ENCODE measurements at places on chromosomes 5 and 9.

- DNase-seq, result no peak
Measured at GRCh38 chr9:78133751-78134150, 102.1 kb upstream of the CEP78 start.

- DNase-seq, result no peak
Measured at GRCh38 chr9:138072897-138073296, 195.3 kb downstream of the CACNA1B start.

DNA sequence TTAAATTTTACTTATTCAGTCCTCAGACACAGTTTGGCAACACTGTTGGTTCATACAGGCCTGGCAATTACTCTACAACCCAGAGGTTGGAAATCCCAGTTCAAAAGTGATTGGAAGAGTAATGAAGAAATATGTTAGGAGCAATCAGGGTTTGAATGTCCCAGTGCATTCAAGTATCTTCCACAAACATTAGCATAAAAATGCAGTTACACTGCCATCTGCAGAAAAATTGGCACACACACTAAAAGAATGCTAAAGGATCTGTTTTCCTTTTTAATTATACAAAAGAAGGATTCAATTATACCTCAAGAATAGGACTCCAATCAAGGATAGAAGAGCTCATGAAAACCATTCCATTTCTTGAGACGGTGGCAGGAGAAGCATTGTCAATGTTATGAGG is 130.2 kb downstream of the DNAH5 start:
- DNase-seq, result no peak

- DNase-seq, result no peak
Measured at GRCh38 chr9:127277099-127277498, 12.5 kb downstream of the GARNL3 start.

- no peak for DNase-seq
Measured at GRCh38 chr5:1824903-1825841, 24.0 kb downstream of the NDUFS6 start.

GRCh38 chr9:126160067-126160853 is 166.4 kb upstream of the MVB12B start:
- DNase-seq, result no peak

DNA sequence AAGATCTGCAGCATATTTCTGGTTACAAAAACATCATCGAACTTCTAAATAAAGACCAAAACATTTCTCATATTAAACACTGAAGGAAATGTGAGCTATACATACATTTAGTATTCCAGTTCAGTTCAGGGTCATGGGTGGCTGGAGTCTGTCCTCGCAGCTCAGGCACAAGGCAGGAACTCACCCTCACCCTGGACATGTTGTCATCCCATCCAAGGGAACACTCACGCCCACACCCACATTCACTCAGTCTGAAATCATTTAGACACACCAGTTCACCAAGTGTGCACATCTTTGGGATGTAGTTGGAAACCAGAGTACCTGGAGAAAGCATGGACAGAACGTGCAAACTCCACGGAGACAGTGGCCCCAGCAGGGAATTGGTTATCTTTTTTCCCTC is 481.0 kb downstream of the RASEF start:
- DNase-seq, result no peak

- no peak for DNase-seq
Measured at GRCh38 chr9:110116543-110116885, 91.4 kb downstream of the C9orf152 start.

DNA sequence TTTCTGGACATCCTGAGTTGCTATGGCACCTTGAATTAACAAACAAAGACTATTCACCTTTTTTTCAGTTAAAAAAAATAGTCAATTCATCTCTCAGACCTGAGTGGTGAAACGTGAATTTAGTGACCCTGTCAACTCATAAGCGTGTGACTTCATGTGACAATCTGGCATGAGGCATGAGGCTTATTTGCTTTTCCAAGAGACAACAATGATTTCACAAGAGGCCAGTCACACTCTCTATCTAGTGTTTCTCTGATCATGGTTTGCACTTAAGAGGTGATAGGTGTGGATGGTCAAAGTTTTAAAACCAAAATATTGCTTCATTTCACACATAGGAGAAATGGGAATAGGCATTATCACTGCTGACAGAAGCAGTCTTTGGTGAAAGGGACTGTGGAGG is 559.6 kb upstream of the ACO1 start:
- no peak for DNase-seq

DNA sequence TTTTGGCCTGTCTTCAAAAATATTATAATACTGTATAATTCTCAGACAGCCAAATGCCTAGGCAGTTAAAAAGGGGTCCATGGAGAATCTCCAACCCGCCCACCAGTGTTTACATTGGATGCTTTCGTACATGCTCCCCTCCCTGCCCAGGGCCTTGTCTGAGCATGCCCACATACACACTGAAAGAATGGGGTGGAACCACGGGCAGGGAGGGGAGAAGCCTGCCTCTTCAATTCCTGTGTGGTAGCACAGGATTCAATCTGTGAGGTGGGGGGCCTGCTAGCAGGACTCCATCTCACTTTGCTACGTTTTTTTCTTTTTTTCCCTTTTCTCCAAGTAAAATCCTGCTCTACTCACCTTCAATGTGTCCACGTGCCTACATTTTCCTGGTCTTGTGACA is 314.7 kb upstream of the GRAMD2B start:
- no peak for DNase-seq

DNA sequence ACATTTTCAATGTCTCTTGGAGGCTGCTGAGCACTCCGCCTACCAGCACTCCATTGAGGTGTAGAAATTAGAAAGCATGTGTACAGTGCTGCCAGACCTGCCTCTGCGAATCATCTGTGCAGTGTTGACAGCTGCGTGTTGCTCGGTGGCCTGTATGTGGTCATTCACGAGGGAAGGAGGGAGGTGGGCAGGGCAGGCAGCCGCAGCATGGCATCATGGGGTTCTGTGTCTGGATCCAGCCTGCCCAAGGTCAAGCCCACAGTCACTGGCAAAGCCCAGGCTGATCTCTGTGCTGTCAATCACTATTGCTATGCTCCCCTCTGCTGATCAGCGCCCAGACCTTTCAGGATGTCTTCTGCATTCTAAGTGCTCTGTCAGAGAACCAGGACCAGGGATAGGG is 8.0 kb upstream of the PDZD2 start:
- DNase-seq, result no peak

GRCh38 chr9:110141227-110141793 is 66.6 kb downstream of the C9orf152 start:
- no peak for DNase-seq

- DNase-seq, result no peak
Measured at GRCh38 chr5:179866241-179867078, 7.8 kb upstream of the MRNIP start.

- DNase-seq, result no peak
Measured at GRCh38 chr9:91045041-91045440, 243.4 kb downstream of the SYK start.

DNA sequence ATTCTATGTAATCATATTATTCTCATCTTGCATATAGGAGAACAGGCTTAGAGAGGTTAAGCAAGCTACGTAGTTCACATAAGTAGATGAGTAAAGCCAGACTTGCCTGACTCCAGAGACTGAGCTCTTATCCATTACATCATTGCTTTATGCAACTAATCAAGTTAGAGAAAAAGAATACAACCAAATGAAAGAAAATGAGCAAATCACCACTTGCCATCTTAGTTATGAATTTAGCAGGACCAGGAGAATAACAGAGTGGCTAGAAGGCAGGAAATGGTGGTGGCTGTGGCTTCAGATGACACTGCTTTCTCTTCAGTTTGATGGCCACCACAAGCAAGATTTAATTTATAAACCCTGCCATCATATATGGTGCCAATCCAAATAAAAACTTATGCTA is 26.6 kb downstream of the POC5 start:
- no peak for DNase-seq

- no peak for DNase-seq
Measured at GRCh38 chr5:32355686-32356085, 42.9 kb upstream of the MTMR12 start.

DNA sequence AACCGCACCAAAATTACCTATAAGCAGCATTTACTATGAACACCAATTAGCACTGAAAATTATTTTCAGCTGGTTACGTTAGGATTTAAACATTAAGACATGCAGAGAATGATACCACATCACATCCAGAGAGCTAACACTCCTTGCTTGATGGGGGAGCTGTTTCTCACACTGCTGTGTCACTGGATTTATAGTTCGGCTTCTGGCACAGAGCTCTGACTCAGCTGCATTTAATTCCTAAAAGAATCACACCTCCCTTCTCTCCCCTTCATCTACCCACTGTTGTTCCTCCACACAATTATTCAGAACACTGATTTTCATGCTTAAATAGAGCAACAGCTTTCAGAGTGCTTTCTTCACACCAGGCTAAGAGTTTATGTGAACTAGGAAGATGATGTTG is 82.6 kb upstream of the SV2C start:
- no peak for DNase-seq

DNA sequence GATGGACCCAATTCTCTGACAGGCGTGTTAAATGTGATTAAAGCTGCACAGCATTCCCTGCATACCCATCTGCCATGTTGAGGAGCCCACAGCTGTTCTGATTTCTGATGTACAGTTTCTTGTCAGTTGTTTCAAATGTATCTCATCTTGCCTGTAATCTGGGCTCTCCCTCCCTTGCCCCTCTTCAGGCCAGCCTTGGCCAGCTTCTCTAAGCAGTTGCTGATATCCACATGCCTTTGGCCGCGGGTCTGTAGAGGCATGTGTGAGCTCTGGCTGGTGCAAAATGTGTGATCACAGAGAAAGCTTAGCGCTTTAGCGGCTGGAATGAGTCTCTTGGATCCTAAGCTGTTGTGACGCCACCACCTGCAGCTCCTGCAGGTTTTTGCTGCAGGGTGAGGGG is 332.0 kb downstream of the MLLT3 start:
- DNase-seq, result no peak

DNA sequence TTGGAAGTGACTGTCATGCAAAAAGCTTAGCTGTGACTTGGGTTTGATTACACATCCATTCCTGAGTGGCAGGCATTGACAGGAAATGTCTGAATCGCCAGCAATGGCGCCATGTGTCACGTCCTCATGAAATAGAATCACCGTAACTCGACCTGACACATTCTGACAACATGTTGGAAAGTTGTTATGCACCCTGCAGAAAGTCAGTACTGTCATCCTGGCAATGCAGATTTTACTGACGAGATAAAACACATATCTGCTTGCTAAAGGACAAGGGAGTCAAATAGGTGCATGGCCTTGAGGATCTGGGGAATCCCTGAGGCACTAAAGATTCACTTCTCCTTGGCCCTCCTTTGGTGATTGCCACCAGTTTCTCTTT is 344.2 kb downstream of the SPATA31D1 start:
- no peak for DNase-seq

DNA sequence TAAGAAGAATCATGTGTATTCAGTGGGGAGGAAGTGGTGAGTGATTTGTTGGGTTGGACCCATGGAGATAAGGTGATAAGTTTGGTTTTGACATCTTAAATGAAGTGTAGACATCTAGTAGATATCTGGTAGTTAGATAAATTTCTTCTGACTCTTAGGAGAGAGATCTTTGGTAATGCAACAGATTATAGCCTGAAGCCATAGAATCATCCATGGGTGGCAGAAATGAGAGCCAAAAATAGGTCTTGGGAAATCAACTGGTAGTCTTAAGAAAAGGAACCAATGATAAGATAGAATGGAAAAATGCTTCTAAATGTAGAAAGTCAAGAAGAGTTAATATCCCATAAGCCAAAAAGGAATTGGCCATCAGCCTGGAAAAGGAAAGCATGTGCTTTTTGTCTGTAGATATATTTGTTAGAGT is 532.7 kb upstream of the GRAMD2B start:
- DNase-seq, result no peak

- DNase-seq, result no peak
Measured at GRCh38 chr9:13491493-13492424, 212.3 kb upstream of the MPDZ start.

DNA sequence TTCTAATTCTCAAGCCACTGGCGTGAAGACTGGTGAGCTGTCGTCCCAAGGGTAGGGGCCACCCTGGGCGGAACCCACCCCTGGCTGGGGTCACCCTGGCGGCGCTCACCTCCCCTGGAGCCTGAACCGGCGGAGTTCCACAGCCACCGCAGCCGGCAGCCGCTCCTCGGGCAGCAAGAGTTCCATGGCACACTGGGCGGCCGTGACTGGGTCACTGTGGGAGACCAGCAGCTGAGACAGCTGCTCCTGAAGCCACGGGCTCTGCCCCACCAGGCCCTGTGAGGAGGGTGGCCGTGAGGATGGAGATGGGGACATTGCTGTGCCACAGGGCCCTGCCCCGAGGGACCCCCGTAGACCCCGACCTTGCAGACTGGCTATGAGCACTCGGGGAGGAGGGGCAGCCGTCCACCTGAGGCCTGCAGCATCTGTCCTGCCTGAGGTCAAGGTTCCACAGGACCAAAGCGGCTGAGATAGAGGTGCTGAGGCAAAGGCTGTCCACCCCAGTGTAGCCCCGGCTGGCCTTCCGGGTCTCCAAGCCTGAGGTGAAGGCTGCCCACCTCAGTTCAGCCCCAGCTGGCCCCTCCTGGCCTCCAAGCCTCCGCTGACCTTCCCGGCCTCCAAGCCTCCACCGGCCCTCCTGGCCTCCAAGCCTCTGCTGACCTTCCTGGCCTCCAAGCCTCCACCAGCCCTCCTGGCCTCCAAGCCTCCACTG is 50.6 kb upstream of the NRARP start:
- DNase-seq, result no peak

DNA sequence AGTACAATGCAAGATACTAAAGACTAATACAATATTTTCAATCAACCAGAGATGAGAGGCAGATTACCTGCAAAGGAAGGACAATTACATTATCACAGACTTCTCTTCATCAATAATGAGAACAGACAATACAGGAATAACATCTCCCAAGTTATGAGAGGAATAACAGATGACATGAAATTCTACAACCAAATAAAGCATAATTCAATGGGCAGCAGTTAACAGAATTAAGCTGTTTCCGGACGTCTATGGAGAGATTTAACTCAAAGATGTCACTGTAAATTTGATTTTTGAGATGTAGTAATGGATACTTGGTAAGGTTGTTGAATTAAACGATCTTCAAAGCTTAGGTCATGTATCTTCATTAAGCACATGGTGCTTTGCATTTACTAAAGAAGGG is 19.8 kb upstream of the PARP8 start:
- no peak for DNase-seq

DNA sequence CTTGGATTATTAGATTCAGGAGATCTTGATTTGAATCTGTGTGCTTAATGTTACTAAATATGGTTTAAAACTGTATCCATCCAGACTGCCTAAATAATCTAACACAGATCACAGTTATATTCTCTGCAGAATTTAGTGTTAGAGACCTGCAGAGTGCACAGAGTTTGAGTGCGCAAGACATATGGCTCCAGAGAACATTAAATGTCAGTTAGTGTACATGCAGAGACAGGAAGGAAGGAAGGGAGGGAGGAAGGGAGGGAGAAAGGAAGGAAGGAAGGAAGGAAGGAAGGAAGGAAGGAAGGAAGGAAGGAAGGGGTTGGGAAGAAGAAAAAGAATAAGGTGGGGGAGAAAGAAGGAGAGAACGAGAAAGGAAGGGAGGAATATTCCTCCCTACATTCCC is 210.0 kb upstream of the COX7C start:
- no peak for DNase-seq

GRCh38 chr9:83449166-83449565 is 89.0 kb downstream of the FRMD3 start:
- no peak for DNase-seq

Measured in hippocampal formation (tissue), 2 donors.